ENCODE measurements at places on chromosomes 6 and 20.

DNA sequence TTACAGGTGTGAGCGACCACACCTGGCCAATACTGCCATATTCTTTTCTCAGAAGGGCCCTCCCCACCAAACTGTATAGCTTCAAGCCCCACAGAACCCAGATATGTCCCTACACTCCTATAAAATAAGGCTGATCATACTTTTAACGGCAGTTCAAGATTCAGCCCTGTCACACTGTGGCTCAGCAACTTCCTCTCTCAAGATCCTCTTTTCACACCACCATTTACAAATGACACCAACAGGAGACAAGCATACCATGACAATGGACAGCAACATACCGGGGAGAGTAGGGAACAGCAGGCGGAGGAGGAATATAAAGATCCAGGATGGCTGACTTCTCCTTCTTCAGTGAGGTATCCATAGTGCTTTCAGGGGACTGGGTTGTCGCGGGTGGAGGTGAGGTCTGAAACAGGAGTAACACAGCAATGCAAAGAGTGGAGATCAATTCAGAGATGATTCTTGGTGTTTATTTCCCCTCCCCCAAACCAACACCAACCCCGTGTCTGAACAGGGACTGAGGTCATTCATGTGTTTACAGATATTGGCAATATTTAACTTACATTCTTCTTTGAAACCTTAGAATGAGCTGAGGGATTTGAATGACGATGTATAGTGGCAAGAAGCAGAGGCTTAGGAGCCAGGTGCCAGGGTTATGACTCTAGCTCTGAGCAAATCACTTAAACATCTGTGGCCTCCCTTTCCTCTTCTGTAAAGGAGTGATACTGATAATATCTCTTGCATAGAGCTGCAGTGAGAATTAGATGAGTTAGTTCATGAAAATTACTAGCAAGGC lies 57.6 kb upstream of the IPCEF1 start:
- DNase-seq: no peak

DNA sequence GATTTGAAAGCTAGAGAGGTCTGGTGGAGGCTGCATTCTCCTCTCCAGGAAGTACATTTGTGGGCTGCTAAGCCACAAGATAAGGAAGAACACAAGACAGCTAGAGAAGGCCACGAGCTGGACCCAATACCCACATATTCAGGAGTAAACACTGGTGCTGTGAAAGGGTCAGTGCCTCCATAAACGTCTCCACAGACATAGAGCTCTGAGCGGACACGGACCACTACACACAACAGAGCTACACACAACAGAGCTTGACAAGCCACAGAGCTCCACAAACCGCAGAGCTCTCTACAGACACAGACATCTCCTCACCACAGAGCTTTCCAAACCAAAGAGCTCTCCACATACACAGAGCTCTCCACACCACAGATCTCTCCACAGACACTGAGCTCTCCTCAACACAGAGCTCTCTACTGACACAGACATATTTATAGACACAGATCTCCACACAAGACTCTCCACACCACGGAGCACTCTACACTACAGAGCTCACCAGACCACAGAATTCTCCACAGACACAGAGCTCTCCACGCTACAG lies 51.9 kb downstream of the ERMARD start:
- DNase-seq: peak; percentile 56

GRCh38 chr20:62210496-62210855 lies 9.6 kb downstream of the HRH3 start:
- DNase-seq: no peak

GRCh38 chr6:133236932-133237331 lies 4.2 kb upstream of the EYA4 start:
- DNase-seq: peak; percentile 19

GRCh38 chr6:75230484-75231325 lies 12.9 kb downstream of the COX7A2 start:
- DNase-seq: peak; percentile 66

GRCh38 chr6:157944983-157945931 lies 36.4 kb upstream of the SYNJ2 start:
- DNase-seq: no peak

DNA sequence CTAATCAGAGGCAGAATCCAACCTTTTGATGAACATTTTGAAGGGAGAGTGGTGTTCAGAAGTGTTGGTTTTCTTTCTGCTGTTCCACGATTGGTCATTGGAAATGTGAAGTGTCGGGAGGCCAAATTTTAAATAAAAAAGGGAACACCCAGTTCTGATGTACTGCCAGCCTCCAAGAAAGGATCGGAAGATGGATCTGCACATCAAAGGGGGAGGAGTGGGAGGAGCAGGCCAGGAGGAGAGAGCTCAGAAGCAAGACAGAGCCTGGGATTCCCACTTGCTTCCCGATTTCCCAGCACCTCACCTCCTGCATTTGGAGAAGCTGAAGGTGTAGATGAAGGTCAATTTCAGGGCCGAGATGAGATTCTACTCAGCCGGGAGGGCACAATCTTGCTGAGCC lies 55.9 kb upstream of the NAA20 start:
- no peak for DNase-seq

DNA sequence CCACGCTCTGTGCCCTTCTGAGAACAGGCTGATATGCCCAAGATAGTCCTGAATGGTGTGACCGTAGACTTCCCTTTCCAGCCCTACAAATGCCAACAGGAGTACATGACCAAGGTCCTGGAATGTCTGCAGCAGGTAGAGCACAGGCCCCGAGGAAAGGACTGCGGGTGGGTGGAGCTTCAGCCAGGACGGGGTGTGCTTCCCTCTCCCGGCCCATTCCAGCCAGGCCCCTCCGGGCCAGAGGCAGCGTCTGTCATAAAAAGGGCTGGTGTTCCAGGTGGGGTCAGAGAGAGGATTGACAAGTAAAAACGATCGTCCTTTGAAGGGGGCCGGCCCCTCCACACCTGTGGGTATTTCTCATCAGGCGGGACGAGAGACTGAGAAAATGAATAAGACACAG lies 1.3 kb downstream of the RTEL1 start:
- DNase-seq: no peak

GRCh38 chr20:2142649-2143048 lies 41.0 kb downstream of the STK35 start:
- peak; percentile 43 for DNase-seq

GRCh38 chr20:16025084-16025483 lies 548.2 kb downstream of the KIF16B start:
- DNase-seq: peak; percentile 86

DNA sequence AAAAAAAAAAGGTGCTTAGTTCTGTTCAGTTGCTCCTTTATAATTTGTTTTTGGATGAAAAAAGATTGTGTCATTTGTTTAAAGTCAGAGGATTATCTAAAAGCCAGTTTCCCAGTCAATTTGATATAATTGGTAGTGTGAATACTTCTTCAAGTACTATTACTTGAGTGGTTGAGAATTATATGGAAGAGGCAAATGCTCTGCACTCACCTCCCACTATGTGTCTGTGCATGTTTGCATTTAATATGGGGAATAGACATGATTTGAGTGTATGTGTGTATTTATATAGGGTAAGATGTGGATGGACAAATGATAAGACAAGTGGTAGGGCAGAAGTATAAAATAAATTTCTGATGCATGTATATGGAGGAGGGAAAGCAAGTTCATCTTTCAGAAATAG lies 15.8 kb downstream of the GJA1 start:
- DNase-seq: no peak

GRCh38 chr6:95384988-95385387 lies 192.3 kb upstream of the MANEA start:
- DNase-seq: no peak

DNA sequence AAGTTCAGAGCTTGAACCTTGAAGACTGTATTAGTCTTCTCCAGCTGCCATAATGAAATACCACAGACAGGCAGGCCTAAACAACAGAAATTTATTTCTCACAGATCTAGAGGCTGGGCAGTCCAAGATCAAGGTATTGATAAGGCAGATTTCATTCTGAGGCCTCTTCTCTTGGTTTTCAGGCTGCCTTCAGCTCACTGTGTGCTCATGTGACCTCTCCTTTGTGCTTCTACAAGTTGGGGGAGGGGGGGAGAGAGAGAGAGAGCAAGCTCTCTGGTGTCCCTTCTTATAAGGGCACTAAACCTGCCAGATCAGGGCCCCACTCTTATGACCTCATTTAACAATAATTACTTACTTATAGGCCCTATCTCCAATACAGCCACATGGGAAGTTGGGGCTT lies 102.6 kb upstream of the RSPO3 start:
- DNase-seq: no peak

DNA sequence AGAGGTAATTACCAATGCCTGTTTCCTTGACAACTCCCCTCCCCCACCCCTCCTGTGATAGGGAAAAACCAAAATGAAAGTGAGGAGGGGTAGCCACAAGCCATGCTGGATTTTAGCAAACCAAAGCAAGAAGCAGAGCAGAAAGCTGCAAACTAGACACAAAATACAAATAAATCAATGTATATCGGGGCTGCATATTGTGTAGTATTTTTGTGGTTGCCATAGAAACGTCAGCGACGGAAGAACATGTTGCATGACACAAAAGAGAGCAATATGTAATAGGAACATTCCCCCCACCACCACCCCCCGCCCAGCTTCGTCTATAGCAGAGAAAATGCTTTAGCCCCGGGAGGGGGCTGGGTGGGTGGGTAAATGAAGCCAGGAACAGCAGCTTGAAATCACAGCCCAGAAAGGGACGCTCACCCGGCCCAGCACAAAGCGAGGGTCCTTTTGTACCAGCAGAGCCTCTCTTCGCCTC lies 548 bp downstream of the AGPAT4 start:
- peak; percentile 36 for DNase-seq

Measured in myocyte (in vitro differentiated cells).